ENCODE measurements at places on chromosomes 6 and 20.

- DNase-seq, result no peak
Measured at GRCh38 chr20:8267009-8267408, 134.9 kb downstream of the PLCB1 start.

DNA sequence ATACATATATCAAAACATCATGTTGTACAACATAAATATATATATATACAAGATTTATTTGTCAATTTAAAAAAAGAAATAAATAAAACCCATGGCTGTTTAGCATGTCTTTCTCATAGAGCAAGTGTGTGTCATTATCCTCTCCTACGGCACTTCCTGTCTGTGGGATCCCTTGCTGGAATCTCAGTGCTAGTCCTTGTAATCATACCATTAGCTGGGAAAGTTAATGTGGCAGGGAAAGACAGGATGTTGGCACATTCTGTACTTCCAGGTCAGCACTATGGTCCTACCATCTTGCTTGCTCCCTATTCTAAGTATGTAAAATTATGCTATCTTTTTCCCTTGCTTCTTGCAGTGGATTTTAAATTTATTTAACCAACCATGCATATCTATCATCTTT, 9.5 kb upstream of the SLC17A3 start:
- DNase-seq, result no peak

DNA sequence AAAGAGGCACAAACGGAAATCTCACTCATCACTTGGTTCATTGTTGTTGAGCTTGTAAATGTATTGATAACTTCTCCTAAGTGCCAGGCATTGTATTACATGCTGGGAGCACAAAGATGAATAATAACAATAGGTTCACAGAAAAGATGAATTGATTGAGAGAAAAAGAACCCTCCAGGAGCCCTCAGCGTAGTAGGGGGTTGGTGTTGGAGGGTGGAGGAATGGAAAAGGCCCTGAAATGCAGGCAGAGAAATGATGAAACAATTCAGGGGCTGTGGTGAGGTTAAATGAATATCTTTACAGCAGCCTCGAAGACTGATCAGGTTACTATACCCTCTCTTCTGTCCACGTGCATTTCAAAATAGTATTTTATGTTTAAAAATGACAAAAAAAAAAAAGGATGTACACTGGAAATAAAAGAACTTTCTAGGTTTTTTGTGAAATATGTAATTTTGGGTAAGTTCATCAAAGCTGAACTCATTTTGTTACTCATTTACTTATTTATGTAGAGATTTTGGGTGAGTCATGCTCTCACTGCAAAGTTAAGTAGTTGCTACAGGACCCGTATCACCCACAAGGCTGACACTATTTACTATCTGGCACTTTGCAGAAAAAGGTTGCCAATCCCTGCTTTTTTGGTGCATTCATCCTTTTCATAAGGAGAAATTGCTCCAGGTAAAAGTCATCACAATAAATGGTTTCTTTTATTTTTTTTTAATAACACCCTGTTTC, 277.3 kb downstream of the ZNF217 start:
- no peak for DNase-seq

GRCh38 chr6:168159506-168159905, 80.5 kb upstream of the FRMD1 start:
- DNase-seq, result no peak

DNA sequence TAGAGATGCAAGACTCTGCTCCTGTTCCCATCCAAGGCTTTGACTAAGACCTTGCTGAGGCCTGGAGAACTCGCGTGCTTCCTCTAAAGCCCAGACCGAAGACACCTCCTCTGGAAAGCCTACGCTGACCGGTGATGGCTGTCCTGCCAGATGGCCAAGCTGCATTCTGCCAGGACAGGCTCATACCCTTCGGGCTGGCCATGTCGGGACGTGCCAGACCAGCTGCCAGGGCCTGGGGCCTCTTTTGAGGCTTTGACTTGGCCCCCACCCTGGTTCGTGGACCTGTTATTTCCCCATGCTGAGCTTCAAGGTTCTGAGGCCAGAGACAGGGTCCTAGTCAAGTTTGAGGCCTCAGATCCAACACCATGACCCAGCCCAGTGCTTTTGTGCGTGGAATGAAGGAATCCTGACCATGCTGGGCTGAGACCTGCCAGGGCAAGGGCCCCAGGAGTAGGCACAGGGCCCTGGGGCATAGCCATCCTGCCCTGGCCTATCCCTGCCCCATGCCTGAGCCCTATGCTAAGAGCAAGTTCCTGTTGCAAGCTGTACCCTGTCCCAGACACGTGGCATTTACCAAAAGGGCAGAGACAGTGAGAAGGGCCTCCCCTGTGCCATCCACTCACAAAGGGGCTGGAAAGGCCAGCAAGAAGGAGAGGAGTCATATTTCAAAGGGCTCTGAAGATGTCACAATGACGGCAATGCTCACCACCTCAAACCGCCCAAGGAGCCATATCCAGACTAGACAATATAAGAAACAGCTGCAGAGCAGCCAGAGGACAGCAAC, 42.8 kb downstream of the MRPL14 start:
- no peak for DNase-seq

DNA sequence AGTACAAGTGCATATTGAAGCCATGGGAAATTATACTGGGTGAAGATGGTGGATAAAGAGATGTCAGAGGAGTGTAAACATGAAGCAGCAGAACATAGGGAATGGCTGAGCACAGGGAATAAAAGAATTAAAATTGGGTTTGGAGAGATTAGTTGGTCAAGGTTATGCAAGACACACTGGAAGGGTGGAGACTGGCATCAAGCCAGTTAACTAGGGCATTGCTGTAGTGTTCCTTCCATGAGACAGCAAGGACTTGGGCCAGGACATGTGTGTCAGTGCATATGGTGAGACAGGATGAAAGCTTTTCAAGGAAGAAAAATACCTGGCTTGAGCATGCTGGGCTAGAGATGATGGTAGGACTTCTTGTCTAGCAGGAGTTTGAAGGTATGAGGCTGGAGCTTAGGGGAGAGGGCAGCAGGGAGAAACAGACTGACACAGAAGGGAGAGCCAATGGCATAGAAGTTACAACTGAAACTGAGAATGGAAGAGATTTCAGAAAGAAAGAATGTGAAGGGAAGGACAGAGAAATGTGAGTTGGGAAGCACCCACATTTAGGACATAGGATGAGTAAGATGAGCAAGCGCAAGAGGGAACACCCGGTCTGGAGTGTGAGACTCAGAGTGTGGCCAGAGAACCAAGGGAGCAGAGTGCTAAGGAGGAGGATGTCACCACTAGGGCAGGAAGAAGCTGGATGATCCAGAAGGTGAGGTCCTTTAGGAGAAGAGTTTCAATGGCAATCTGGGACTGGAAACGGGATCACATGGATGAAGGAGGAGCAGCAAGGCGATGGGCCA, 14.5 kb upstream of the TMEM170B start:
- DNase-seq, result no peak

DNA sequence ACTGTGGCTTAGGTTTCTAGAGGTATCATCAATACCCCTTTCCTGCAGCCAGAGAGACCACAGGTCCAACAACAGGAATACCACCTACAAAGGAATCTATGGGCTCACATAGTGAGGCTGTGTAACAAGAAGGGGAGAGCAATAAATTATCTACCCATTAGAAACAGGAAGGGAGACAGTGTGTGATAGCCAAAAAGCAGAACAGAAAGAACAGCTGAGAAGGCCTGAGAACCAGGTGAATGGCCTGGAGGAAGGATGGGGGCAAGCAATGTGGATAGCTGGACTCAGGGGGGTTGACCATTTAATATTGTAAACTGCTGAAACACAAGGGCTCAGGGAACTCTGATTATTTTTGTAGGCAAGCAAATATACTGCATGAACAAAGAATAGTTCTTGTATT, 628.2 kb downstream of the COL12A1 start:
- DNase-seq, result no peak

- no peak for DNase-seq
Measured at GRCh38 chr6:15461127-15461944, 201.5 kb downstream of the DTNBP1 start.

GRCh38 chr6:109722564-109723254, 31.6 kb downstream of the FIG4 start:
- DNase-seq, result no peak

DNA sequence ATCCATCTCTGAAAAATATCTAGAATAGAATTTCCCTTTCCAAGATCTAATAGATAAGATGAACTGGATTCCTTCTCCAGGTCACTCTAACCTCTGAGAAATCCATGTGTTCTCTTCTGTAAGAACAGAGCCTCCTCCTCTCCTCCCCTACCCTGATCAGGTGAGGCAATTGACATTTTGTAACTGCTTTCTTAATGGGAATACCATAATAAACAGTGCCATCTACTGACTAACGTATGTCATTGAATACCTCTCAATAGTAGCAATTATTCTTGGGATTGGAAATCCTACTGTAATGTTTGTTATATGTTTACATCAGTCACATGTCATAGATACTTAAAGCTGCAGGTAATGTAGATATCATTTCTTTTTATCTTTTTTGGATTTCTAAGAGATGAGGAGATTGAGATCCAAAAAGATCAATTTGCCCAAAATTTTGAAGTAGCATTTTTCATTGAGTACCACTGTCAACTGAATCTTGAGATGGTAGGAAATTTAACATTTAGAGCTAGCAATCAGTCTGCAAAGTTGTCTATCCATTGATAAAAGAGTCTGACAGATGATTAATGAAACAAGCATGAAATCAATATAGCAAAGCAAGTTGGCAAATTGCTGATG, 365.8 kb upstream of the HSF2 start:
- DNase-seq, result no peak

GRCh38 chr6:166297606-166298005, 10.6 kb downstream of the PRR18 start:
- no peak for DNase-seq

DNA sequence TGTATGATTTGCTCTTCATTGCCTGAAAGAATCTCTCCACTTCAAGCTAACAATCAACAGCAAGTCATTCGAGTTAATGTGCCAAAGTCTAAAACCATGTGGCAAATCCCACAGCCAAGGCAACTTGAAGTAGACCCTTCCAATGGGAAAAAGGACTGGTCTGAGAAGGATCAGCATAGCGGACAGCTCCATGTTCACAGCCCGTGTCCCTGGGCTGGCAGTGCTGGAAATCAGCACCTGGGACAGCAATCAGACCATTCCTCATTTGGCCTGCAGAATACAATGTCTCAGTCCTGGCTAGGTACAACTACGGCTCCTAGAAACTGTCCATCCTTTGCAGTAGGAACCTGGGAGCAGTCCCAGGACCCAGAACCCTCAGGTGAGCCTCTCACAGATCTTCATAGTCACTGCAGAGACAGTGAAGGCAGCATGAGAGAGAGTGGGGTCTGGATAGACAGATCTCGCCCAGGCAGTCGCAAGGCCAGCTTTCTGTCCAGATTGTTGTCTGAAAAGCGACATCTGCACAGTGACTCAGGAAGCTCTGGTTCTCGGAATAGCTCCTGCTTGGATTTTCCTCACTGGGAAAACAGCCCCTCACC, 1.1 kb downstream of the GJA10 start:
- no peak for DNase-seq

DNA sequence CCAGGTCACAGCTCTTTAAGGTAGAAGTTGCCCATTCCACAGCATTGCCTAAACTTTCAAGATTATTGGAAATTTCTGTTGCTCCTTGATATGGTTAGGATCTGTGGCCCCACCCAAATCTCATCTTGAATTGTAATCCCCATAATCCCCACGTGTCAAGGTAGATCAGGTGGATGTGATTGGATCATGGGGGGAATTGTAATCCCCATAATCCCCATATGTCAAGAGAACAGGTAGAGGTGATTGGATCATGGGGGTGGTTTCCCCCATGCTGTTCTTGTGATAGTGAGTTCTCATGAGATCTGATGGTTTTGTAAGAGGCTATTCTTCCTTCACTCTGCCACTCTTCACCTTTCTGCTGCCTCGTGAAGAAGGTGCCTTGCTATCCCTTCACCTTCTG, 327.4 kb upstream of the MAP3K7 start:
- no peak for DNase-seq

Data from NK-92 treated with Interleukin-12 subunit alpha and Interleukin-12 subunit beta, amount 100 ng/mL, for 24 hours (cell line).